ENCODE measurements at places on chromosomes 5 and 9.

DNA sequence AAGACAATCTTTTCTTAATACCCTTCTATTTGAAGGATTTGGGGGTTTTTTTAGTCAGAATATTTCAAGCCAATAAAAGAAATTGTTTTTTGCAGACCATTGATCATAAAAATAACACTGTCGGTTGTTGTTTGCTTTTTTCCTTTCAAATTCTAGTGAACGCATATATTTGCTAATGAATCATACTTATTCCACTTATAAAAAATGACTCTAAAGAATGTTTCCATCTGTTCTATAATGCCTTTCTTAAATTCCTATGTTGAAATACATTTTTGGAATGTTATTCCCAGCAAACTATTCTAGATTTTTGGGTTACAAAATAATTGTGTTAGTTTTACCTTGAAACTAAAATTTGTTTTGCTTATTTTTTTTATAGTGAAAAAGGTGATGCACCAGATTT, 32.2 kb downstream of the CWC27 start:
- DNase-seq, result no peak

DNA sequence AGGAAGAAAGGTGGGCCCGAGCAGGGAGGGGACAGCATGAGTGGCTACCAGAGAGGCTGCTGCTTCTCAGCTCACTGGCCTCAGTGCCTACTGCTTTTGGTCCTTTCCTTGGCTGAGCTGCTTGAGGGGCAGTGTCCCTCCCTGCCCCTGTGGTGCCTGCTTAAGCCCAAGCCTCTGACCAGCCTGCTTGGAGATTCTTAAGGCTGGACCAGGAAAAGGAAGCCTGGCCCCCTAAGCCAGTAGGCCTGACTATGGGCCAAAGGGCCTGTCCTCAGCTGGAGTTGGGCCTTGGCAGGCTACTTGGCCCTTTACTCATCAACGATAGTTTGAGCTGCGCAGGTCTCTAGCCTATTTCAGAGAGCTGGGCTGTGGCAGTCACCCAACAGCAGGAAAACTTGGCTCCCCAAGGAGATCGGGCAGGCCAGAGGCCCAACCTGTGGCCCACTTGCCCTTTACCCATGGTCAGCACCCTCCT, 24.9 kb downstream of the TCF7 start:
- DNase-seq, result no peak

DNA sequence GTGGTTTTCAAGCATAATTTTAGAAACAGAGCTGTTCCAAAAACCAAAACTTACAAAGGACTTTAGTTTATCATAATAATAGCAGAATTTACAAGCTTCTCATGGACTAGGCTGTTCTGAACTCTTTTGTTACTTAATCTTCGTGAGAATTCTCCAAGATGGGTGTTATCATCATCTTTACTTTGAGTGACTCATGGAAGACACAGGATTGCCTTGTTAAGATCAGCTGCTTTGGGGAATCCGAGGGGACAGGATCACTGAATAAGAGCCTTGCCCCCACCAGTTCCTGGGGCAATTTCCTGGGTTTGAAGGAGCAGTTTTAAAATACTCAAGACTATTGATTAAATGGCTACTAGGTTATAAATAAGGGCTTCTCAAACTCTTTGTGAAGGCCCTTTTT, 80.5 kb downstream of the CFAP90 start:
- no peak for DNase-seq

GRCh38 chr5:14752497-14753071, 88.1 kb downstream of the OTULIN start:
- no peak for DNase-seq

- no peak for DNase-seq
Measured at GRCh38 chr5:167571824-167572223, 719.6 kb upstream of the WWC1 start.

DNA sequence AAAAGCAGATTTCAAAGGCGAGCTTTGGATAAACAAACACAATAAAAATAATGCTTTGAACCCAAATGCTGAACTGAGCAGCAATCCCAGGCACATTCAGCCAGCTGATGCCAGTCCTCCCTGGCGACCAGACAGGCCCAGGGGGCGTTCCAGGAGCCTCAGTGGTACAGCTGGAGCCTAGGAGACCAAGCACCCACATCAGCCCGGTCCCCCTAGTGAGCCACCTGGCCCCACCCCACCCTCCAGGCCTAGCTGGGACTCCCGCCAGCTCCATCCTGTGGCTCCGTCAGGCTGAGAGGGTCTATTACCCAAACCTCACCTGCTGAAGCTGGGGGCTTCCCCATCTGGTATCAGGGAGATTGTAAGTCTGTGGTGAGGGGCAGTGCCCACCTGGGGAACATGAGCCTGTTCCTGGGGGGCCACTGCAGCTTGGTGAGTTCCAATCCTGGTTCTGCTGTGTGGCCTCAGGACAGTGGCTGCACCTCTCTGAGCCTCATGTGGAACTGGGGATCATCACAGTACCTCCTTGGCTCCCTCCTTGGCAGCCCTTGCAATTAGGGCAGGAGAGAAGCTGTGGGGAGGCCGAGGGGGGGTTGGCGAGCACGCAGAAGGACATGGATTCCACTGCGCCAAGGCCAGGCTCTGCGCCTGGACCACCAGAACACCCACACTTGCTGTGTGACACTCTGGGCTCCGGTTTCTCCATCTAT, 16.7 kb downstream of the C9orf50 start:
- DNase-seq, result no peak

- no peak for DNase-seq
Measured at GRCh38 chr9:105911104-105911911, 217.0 kb downstream of the TMEM38B start.

GRCh38 chr5:59863777-59864176, 29.7 kb downstream of the PDE4D start:
- no peak for DNase-seq

- DNase-seq, result no peak
Measured at GRCh38 chr9:114005371-114006154, 72.5 kb downstream of the AMBP start.

DNA sequence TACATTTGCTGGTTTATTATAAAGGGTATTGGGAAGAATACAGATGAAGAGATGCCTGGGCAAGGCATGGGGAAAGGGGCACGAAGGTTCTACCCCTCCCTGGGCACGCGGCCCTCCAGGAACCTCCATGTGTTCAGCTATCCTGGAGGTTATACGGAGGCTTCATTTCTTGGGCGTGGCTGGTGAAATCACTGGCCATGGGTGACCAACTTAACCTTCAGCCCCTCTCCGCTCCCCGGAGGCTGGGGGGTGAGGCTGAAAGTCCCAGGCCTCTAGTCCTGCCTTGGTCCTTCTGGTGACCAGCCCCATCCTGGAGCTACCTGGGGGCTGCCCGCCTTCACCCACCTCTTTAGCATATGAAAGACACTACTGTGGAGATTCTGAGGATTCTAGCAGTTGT, 17.0 kb upstream of the RNF130 start:
- DNase-seq, result no peak

GRCh38 chr5:137215261-137215660, 283.9 kb downstream of the SPOCK1 start:
- DNase-seq, result no peak

DNA sequence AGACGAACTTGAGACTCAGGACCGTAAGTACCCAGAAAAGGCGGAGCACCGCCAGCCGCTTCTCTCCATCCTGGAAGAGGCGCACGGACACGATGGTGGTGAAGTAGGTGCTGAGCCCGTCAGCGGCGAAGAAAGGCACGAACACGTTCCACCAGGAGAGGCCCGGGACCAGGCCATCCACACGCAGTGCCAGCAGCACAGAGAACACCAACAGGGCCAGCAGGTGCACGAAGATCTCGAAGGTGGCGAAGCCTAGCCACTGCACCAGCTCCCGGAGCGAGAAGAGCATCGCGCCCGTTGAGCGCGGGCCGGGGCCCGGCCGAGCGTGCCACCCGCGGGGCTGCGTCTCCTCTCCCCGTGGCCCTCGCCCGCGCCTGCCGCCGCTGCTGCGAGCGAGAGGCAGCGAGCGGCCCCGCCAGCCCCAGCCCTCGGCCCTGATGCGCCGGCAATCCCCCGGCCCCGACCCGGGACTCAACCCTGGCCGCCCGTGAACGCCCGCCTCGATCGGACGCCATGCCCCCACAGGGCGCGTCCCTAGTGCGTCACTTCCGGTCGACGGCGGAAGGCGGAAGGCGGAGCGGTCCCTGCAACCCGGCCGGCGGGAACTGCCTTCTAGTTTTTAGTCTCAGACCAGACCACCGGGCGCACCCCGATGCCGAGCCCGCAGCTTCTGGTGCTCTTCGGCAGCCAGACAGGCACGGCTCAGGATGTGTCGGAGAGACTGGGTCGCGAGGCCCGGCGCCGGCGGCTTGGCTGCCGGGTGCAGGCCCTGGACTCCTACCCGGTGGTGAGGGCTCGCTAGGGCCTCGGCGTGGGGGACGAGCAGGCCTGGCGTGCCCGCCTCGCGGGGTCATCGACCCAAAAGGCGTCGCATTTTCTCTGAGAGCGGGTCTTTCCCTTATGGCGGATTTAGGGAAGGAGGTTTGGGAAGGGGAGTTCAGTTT, at the start of the genes NDOR1 and TMEM203:
NDOR1 (plus strand) TSS at position 575 of the 944 bp plus-strand sequence; CDS start at position 653, 78 bp downstream.
TMEM203 (minus strand) TSS at position 523 of the 944 bp plus-strand sequence; CDS start at position 289, 234 bp downstream.
- DNase-seq, result peak; percentile 83

DNA sequence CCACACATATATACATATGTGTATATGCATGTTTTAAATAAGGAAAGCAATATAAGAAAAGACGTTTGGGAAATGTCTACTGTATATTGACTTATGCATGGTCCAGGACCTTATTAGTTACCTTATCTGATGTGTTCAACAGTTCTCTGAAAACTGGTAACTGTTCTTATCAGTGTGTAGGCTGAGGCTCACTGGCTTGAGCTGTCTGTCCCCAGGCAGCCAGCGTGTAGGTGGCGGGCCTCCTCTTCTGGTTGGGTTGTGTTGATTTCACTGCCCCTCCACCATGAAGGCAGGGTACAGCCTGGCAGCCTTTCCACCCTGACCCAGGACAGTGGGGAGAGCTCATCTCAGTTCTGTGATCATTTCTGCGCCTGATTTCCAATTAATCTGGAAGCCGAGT, 38.7 kb upstream of the SEMA4D start:
- DNase-seq, result no peak

GRCh38 chr5:110896901-110897300, 158.1 kb downstream of the SLC25A46 start:
- no peak for DNase-seq

GRCh38 chr5:73447530-73448462, 781 bp downstream of the FOXD1 start:
- peak; percentile 67 for DNase-seq

DNA sequence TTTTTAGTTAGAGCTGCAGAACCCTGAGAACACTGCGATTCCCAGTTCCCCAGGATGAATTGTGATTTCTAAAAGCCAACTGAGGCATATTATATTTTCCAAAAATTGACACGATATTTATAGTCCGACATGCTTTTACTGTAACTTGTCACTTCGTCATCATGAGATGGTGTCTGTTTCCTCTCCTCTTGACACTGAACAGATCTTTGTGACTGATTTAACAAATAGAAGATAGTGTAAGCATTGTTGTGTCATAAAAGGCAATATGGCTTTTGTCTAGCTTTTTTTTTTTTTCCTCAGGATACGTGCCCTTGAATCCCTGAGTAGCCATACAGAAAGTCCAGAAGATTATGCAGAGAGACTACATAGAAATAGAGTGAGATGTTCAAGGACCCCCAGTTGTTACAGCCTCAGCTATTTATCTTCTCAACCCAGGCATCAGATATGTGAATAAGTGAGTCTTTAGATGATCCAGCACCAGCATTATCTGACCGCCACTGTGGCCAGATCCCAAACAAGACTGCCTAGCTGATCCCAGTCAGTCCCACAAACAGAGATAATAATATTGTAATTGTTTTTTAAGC, 27.8 kb upstream of the CCL21 start:
- DNase-seq, result peak; percentile 65

- no peak for DNase-seq
Measured at GRCh38 chr9:68540712-68541535, at the start of gene TMEM252. Gene TMEM252, minus strand, starts transcription at chr9:68540883. Its CDS starts 69 bp downstream, at chr9:68540814.

GRCh38 chr9:117936185-117937130, 232.3 kb downstream of the TLR4 start:
- no peak for DNase-seq

GRCh38 chr9:95778957-95779356, 96.5 kb upstream of the ERCC6L2 start:
- DNase-seq, result no peak

DNA sequence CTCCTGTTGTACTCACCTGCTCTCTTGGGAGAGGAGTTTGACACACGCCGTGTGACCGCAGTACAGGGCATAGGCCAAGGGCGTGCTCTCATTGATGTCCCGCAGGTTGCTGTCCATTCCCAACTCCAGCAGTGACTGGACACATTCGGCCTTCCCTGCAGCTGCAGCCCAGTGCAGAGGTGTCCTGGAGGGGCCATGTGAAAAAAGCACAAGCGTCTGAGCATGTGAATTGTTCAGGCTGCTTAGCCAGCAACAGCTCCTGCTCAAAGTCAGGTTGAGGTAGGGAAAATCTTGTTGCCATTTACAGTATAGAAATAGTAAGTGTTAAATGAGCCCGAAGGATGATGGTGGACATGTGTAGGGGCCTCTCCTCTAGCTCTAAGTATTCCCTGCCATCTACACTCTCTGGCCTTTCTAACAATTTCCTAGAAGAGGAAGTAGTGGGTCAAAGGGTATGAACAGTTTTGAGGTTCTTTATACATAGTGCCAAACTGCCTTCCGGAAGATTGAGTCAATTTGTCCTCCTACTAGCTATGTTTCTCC, 116.5 kb downstream of the ANKRD55 start:
- no peak for DNase-seq

All from SK-N-DZ (cell line).